ENCODE measurements at places on chromosomes 2 and 18. TPM values are rescaled to one million over a fixed set of nuclear protein-coding genes. Genes with fewer than 3 reads are reported as not detected.

DNA sequence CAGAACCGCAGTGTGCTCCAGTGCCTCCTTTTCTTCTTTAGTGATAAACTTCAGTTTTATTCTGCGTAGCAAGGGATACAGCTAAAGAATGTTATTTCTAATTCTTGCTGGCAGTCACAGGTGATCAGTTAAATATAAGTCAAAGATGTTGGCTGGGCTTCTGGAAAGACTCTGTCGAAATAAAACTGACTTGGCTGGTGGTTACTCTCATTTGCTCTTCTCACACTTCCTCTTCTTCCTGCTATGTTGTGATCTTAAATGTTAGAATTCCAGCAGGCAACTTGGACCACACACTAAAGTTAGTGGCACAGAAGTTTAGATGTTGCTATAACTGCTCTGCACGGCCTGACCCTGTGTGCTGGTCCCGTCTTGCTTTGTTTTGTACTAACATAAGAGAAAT lies 278.6 kb downstream of the CDH19 start:
- no peak for DNase-seq

DNA sequence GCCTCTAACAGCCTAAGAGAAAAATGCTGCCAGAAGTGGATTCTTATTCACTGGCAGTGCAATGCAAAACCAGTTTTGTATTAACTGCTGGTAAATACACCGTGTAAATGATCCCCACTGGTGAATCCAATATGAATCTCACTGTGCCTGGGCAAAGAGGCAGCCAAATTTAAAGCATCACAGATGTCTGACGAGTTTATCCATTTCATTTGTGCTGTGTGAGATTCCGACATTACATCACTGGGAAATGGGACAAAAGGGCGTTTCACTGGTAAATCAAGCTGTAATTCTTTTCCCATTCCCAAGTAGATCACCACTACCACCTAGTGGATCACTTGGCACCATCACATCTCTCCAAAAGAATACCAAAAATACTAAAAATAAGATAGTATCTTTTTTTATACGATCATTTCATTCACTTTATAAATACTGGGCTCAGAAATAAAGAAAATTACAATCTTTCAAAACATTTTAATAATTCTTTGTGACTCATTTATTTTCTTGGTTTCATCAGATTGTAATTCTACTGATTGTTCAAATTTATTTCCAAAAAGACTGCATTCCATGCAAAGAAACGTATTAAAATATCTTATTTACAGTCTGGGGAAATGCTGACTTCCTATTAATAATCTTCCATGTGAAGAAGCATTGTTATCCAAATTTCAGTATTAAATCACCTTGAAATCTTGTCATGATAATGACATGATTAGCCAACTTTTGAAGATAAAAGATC lies 125.6 kb downstream of the GRB14 start:
- no peak for DNase-seq

GPR35 gene
- total RNA-seq: 2.0 TPM

UGT1A8 gene
- not detected for total RNA-seq
